ENCODE measurements at places on chromosomes 11 and 22. TPM values are rescaled to one million over a fixed set of nuclear protein-coding genes. Genes with fewer than 3 reads are reported as not detected.

Gene SYT8
- total RNA-seq = not detected

Gene MRPL48
- 44.7 TPM for total RNA-seq

Gene KRTAP5-7
- not detected for total RNA-seq

DNA sequence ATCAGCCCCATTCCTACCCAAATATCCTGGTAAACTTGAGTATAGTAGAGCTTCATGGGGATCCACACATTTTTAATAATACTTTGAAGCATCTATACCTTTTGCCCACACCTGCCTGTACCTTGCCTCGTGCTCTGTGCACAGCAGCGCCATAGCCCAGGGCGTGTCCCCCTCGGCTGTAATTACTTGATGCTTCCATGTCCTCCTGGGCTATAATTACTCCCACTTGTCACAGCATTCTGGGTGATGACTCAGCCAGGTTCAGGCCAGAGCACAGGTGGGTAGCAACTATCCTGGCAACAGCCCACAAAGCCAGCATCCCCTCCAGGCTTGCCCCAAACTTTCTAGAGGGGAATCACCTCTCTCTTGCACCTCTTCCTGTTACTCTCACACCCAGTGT is 23.7 kb upstream of the SLC36A4 start:
- DNase-seq = no peak

DNA sequence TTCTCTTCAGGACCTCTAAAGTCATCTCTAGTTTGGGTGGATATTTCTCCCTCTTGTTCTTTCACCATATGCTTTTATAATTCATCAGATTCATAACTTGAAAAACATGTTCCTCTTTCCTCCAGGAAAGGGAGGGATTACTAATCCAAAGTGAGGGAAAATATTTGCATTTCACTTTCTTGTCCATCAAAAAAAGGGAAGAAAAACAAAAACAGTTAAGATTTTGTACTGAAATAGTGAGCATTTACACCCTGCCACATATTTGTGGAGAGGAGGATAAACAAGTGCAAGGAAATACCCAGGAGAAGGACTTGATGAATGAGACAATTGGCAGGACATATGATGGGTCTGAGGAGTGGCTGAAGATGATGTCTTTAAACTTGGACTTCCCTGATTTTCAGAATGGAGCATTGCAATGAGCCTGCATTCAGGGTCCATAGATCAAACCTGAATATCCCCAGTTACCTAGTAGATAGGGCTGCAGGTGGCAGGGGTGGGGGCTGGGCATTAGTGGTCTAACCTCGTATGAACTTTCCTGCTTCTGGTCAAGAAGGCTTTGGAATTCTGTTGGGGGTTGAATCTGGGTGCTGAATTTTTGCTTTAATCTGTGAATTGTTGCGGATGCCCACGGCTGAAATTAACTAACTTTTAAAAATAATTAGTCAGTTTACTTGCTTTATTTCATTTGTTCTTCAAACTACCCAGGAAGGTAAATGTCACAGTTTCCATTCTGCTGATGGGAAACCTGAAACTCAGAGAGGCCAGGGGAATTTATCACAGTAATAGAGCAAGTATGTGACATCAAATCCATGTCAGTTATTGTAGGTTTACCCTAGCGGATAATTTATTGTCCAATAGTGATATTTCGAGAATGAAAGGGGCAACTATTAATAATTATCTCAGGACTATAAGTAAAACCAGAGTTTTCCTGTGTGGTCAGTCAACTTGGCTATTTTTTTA is 36.9 kb upstream of the TMEM123 start:
- DNase-seq = no peak

DNA sequence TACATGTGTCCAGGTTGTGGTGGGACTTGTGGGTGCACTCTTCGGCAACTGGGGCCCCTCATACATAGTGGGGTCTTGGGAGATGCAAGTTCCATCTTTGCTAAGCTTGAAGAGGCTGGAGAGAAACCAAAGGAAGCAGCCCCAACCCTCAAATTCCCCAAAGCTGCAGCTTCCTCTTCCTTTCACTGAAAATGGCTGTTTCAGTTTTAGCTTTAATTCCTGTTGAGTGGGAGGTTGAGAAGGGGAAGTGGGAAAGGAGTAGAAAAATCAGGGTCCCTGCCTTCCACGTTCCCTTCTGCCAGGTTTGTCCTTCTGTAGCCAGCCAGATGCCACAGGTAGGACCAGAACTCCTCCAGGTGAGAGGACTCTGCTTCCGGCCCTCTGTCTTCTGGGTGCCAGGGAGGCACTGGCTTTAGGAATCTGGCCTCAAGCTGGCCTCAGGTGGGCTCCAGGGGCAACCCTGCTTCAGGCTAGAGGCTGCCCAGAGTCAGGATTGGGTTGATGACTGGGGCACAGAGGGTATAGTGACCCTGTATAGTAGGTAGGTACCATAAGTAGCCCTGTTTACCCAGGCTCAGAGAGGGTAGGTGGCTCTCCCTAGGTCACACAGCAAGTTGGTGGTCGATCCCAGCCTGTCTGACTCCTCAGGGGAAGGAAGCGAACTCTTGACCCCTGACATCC is 16.2 kb downstream of the P2RY6 start:
- DNase-seq = no peak

- no peak for DNase-seq
These were observed 53.7 kb downstream of the UBASH3B start for GRCh38 chr11:122709039-122709760.

DNA sequence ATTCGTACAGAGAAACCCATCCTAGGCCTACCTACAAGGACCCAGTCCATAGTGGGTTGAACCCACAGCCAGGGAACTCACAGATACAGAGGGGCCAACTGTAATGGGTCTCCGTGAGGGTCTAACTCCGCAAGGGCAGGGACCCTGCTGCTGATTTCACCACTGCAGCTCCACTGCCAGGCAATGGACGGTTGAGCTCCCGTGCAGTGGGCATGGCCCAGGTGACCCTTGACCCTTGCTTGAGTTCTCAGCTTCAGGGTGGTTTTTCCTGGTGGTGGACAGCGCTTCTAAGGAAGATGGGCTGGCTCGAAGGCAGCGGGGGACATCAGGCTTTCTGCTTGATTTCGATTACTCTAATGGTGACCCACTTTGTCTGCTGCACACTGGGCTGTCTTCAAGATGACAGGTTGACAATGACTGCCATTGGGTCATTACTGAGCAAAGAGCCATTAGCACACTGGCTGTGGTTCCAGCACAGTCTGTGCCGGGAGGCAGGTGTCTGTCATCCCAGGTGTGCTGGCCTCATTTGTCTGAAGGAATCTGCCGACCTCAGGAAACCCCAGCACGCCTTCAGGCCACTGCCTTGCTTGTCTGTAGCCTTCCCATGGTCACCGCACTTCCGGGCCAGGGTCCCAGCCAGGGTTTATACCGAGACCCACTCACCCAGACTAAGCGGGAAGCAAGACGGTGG is 3.7 kb upstream of the GAL start:
- DNase-seq = no peak

Measured in left ventricle myocardium superior (tissue), 1 donor.